GM04503 (cell line): ENCODE measurements at places on chromosomes 3 and 15.
A peak's percentile ranks its signal among the peaks of the same experiment; 100 is the strongest.

DNA sequence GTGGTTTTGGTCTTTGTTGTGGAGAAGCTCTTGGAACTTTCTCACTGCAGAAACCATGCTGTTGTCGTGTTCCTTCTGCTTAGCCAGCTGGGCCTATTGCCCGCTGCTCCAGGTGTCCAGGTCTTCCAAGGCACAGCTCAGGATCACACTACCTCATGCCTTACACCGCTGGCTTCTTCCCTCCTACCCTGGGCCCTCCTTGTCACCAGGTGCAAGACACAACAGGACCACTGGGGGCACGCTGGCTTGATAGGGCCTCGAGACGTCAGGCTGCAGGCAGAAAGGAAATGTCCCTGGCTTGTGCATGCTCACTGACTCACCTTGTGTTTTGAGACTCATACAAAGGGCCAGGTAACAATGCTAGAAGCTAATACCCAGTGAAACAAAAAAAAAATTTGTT is 32.3 kb downstream of the PAQR9 start:
- no peak for DNase-seq

GRCh38 chr3:66797889-66798560 is 200.1 kb upstream of the KBTBD8 start:
- DNase-seq: no peak

GRCh38 chr15:37041836-37042235 is 58.5 kb downstream of the MEIS2 start:
- no peak for DNase-seq

DNA sequence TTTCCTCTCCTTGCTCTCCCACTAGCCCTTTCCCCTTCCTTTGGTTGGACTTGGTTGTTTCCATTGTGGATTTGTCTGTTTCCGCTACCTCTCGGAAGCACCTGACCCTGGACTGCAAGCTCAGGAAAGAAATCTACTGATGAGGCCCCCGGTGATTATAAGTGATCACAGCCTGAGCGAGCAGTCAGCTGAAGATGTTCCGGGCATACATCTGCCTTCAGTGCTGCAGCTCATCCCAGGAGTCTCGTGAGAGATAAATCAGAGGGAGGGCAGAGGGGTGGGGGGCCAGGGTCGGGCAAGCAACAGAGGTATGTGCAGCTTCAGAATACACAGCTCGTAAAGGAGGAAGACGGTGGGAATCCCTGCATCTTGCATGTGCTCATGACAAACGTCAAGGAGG is 102.1 kb downstream of the MRPL46 start:
- no peak for DNase-seq

DNA sequence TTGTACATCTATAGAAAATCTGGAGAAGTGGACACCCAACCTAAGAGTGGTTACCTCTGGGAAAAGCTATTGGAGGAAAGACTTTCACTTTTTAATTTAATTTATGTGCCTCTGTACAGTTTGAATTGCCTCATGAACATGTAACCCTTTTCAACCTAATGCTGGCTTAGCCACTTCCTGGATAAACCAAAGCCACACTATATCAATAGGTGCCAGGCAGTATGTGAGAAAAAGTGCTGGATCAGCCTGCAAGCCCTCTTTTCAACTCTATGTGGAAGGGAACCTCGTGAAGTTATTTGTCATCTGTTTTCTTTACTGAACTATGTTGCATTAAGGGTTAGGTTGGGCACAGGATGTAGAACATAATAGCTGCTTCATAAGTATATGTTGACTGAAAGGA is 9.3 kb upstream of the TOPAZ1 start:
- no peak for DNase-seq

DNA sequence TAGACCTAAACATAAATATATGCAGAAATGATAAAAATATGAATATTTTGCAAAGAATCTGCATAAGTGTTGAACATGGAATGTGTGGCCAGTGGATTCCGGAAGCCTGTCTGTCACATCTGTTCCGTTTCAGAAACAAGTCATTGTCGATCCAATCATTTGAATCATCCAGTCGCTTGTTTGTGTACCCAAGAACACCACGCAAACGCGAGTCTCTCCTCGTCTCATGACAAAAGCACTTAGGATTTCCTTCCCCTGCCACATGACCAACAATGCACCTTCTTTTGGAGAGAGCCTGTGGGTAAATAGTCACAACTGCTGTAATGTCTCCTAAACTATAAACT is 80.2 kb downstream of the FMN1 start:
- DNase-seq: no peak

DNA sequence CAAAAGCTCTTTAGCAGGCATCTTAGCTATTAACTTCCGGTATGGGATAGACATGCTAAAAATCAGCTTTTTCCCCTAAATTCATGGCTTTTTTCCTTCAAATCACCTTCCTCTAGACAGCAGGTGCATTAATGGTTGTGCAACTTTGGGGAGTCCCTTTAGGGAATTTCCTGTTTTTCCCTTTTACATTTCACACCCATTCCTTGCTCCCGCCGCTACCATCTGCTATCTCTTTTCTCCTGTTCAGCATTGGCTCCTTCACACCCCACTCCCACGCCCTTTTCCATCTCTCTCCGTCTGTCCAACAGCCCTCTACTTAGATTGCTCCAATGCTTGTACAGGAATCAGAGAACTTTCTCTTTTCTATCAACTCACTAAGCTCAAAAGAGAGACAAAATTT is 43.4 kb downstream of the FEZF2 start:
- DNase-seq: no peak

GRCh38 chr3:190593075-190593474 is 79.2 kb downstream of the IL1RAP start:
- DNase-seq: no peak

- DNase-seq: peak; percentile 88
These were observed 91.4 kb downstream of the NFKBIZ start for GRCh38 chr3:101940521-101941317.

- DNase-seq: no peak
These were observed 63.2 kb upstream of the CGNL1 start for GRCh38 chr15:57313134-57313483.

DNA sequence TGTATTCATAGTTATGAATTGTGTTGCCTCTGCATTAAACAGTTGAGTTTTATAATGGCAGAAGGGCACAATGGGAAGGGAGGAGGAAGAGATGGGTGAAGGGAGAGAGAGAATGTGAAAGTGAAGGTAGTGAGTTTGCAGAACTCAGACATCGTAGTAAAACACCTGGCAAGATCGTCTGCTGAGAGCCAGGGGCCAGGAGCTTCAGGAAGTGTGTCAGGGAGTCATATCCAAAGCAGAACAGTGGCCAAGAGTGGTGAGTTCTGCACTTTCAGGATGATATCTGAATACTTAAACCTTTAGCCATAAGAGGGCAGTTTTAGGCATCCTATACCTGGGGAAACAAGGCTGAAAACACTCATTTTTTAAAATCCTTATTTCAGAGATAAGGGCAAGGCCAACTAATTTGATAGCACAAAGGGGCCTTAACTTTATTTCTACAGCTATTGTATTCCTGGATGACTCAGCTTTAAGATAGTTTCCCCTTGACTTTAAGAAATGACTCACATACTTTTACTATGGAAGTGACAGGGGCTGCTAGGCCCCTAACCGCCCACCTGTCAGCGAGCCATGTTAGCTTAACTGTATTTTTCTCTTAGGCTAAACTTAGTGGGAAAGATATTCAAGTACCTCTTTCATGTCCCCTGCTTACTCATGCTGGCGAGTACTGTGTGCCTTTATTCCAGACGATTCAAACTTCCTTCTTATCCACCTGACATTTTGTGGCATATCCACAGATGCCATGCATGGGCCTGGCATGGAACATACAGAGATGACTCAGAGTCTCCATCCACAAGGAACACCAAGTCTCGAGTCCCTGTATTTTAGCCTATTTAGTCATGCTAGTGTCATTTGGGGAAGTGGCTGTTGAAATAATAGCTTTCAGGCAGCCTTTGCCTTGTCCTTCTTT is 53.9 kb downstream of the RLBP1 start:
- DNase-seq: no peak

DNA sequence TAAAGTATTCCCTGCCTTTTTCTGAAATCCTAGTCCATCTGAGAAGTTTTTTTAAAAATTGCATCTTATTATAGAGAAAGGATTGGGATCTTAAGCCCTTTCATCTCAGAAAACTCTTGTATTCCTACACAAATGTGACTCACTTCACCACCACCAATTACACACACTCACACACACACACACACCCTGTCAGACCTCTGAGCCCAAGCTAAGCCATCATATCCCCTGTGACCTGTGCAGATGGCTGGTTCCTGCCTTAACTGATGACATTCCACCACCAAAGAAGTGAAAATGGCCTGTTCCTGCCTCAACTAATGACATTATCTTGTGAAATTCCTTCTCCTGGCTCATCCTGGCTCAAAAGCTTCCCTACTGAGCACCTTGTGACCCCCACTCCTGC is 1181.9 kb downstream of the ROBO2 start:
- no peak for DNase-seq

- DNase-seq: no peak
These were observed 50.1 kb downstream of the KLHL25 start for GRCh38 chr15:85744579-85744978.

- DNase-seq: no peak
These were observed 11.1 kb upstream of the KIF7 start for GRCh38 chr15:89666184-89666857.

DNA sequence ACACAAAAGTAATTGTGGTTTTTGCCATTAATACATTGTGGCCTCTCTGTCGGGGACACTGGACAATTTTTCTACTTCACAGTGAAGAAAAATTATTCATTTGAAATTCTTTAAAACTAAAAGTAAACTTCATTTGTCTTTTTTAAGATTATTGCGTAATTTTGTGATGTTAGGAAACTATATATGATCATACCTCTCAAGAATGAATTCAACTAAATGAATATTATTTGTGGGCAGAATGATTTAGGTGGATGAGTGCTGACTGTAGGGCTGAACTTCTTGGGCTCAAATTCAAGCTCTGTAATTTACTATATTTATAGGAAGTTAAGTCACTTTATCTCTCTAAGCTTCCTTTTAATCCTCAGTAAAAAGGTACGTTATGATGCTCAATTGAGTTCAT is 441.2 kb downstream of the ROBO1 start:
- DNase-seq: no peak

DNA sequence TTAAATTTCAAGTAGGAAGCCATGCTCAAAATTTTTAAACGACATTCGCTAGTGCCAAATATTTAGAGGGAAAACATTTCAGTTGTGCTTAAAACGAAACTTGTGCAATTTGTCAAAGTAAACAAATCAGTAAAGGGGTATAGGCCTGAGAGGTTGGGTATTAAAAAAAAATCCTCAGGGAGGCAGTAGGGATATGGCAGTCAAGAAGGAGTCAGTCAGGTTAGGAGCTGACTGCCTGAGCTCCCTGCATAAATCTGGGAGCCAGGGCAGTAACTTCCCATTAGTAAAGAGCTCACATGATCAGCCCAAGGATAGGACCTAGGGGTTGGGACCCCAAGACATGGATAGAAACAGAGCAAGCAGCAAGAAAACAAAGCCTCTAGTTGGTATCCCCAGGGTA is 120.7 kb upstream of the STAC start:
- DNase-seq: no peak

DNA sequence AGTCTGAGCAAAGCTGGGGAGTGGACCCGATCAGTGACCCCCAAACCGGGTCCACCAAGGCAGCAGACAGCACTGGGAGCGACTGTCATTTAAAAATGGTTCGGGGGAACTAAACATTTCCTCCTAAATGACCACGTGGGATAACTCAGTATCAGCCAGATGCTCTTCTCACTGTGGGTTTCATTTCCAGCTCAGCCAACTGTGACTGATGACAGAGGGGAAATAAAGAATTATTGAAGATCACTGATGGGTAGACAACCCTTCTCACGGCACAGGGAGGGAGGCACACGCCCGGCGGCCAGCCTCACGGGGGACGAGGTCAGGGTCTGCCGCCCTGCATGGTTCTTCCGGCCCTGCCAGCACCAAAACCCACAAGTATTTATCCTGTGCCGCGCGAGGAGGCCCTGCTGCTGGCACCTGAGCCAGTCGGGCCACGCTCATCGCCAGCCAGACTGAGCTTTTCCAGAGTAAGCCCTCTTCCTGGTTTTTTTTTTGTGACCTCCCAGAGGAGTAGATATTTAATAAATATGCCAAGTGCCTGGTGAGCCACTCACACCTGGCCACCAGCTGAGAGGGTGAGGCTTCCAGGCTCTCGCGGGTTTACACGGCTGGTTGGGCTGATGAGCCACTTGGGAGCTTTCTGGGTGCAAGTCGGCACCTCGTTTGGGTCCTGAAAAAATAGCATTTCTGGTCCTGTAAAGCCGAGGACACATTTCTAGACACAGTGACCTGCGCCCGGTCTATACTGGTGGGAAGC is 6.2 kb downstream of the MELTF start:
- no peak for DNase-seq

- no peak for DNase-seq
These were observed 52.3 kb downstream of the EPHB1 start for GRCh38 chr3:134847349-134847748.

DNA sequence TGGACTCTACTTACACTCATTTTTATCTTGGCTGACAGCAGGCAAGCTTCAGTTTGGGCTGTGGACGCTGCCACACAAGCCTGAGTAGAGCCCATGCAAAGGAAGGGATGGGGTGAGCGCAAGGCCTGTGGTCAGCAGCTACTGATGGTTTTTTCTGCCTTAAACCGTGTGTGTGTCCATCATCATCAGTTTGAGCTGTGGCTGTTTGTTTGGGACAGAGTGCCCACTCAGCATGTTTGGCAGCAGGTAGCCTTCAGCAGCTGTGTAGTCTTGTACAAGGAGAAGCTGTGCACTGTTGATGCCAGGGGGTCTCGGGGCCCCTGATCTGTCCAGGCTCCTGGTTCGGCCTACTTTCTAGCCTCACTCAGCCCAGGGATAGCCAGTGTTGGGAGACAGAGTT is 3.5 kb downstream of the RBM15B start:
- no peak for DNase-seq

DNA sequence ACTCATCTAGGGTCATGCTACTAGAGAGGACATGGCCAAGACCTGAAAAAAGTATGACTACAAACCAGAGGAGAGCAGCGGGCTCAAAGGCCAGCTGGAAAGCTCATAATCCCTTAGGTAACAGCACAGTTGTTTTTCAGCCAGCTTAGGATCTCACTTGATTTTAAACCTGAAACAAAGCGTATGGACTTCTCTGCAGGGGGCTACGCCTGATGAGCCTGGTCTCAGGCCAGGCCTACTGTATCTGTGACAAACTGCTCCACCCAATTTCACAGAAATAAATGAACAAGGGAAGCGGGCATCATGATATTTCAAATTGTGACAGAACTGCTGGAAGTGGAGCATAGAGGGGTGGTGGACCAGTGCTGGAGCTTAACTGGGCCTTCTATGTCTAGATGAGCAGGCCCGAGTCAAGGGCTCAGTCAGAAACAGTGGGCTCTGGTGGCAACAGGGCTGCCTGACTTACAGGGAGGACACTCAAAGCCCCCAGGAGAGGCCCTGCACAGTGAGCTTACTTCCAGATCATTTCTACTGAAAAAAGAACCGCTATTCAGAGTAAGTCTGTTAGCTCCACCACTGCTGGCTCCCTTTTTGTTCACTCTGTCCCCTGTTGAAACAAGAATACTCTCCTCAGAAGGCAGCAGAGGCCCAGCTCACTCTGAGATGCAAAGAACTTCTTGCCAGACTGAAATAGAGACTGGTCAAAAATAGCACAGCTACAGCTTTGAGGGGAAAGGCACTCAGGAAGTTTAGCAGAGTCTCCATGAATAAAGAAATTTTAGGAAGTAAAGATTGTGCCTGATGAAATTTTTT is 47.0 kb downstream of the LRIG1 start:
- no peak for DNase-seq
